ENCODE measurements at places on chromosomes 3 and 15.

DNA sequence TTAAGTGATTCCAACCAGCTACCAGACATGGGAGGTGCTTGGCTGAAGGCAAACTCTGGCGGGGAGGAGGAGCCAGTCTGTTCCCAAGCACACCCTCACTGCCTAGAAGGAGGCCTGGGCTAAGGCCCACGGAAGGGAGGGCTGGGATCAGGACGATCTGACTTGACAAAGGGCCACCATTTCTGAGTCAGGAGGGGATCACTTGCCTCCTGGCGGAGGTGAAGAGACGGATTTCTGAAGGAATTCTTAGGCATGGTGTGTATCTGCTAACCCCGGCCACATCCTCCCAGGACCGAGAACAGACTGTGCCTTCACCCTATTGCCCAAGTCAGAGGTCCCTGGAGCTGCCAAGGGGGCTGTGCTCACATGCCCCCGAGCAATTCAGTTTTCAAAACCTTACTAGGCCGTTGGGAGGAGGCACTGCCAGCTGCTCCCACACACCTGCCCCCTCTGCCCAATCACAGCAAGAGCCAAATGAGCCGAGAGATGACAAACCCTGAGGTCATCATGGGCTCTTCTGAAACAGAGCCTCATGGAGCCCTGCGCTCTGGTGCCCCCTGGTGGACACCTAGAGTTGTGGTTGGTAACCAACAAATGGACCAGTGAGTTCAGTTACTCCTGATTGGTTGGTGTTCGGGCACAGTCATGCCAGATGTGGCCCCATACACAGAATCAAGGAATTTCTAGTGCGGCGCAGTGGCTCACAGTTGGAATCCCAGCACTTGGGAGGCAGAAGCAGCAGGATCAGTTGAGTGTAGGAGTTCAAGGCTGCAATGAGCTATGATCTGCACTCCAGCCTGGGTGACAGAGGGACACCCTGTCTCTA is 6.5 kb upstream of the TNK2 start:
- peak; percentile 86 for DNase-seq

GRCh38 chr15:79170256-79170664 is 79.7 kb upstream of the RASGRF1 start:
- DNase-seq: no peak

DNA sequence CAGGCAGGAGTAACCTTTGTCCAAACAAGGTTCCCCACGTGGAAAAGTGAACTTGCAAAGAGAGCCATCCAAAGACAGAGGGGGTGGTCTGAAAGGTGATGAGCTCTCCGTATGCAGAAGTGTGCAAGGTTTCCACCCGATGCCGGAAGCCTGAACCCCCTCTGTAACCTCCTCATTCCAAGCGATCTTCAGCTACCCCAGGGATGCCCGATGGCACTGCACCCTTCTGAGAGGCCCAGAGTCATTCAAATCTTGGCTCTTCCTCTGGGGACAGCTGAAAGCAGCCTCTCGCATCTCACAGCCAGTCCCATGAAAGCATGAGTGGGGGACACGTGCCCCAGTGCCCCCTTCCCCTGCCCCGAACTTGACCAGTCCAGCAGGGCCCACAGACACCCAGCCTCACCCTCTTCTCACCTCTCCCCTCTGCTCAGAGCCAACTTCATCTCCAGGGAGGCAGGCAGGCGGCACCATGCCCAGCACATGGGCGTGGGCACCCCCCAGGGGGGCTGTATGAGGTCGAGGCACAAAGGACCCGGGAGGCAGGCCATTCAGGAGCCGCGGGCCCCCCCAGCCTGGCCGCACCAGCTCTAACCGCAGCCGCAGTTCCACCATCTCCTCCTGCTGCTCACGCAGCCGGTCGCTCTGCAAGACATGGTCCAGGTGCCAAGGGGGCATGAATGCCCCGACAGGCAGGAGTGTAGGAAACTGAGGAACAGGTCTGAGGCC is 8.7 kb downstream of the KIF7 start:
- DNase-seq: no peak

- no peak for DNase-seq
These were observed 646.0 kb downstream of the TUSC7 start for GRCh38 chr3:117355566-117355965.

GRCh38 chr3:112333381-112334317 is 693 bp downstream of the CD200 start:
- DNase-seq: no peak

- DNase-seq: no peak
These were observed 75.5 kb downstream of the CCR1 start for GRCh38 chr3:46132565-46132964.

GRCh38 chr15:34126522-34126921 is 24.6 kb downstream of the PGBD4 start:
- no peak for DNase-seq

Measured in stimulated activated CD4-positive, alpha-beta T cell treated with anti-CD3 and anti-CD28 coated beads, TNF-alpha, amount 100 ng/mL, for 1 hour (primary cell).